ENCODE measurements at places on chromosomes 1 and 21. TPM values are rescaled to one million over a fixed set of nuclear protein-coding genes. Genes with fewer than 3 reads are reported as not detected.

DNA sequence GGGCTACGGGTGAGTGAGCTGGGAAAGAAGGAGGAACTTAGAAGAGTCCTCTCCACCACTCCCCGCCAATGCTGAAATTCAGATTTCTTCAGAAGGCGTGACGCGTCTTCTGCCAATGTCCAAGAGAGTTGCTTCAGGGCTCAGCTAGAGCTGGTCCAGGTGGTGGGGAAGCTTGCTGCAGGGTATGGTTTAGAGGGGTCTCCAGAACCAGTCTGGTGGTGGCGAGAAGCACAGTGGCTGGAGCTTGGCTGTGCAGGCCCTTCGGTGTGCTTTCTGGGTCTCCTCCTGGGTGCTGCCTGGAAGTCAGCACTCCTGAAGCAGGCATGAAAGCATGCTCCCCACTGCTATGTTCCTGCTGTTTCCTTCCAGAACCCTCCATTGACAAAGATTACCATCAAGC lies 387.2 kb downstream of the PTPRU start:
- no peak for DNase-seq
- H3K36me3 ChIP-seq, result peaks cover 4% of the 10 kb centered on the region
- no peak overlapping the region for H3K4me3 ChIP-seq

DNA sequence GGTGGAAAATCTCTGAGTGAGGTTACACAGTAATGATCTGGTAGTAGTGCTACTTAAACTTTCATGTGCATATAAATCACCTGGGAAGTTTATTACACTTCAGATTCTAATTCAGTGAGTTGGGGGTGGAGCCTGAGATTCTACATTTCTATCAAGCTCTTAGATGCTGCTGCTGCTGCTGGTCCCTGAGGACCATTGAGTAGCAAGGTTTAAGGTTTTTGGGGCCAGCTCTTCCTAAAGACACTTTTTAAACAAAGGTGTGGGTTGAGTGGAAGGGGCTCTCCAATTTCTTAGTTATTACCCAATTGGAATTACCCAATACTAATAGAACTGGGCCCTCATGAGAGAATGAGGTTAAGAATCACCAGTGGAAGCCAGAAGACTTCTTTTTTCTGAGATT lies 29.5 kb downstream of the KCNA3 start:
- no peak for DNase-seq
- no peaks in the 10 kb centered on the region for H3K36me3 ChIP-seq

DNA sequence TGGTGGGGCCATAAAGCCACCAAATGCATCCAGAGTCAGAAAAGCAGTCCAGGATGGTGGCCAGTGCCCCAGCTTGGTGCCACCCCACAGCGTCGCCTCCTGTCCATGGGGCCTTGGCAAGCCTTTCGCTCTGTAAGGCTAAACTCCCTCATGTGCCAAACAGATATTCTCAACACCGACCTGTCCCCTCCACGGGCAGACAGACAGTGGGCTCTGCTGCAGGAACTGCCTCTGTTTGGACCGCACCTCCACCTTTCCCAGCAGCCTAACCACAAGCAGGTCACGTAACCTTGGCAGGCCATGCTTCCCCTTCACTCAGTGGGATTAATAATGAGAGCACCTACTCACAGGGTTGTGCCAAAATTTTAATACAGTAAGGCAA lies 11.7 kb downstream of the RUNX1 start:
- H3K27me3 ChIP-seq, result no peaks in the 10 kb centered on the region
- H3K27ac ChIP-seq, result no peak overlapping the region
- no peak overlapping the region for H3K4me3 ChIP-seq
- peaks cover 16% of the 10 kb centered on the region for H3K4me1 ChIP-seq
- peaks cover 5% of the 10 kb centered on the region for H3K36me3 ChIP-seq

DNA sequence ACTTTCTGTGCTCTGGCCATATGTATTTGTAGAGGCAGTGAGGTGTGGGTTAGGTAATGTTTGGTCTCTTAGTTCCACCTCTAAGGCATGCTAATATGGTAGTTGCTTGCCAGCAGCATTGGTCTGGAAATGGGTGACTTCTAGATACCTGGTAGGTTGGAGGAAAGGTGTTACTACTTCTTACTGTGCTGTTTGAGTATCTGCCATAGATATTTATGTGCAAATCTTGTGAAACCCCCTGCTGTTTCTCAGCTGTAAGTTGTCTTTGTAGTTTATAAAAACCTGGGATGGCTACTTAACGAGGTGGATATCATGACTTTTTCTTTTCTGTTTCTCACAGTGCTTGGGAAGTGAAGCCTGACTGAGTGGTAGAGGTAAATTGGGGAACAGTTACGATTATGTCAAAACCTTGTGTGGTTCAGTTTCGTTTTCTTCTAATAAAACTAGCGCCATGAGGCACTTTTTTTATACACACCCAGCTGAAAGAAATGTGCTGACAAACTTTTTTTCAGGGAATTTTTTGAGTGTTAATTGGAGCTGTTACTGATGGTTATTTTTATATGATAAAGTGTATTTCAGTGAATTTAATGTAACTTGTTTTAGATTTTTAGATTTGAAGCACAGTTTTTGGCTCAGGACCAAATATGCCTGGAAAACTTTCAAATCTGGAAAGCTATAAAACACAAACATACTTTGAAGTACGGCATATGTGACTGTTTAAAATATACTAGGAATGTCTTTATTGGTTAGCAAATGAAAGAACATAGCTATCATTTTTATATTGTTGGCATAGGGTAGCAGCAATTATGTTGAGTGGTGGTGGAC lies 42.1 kb downstream of the CAMSAP2 start:
- H3K27me3 ChIP-seq, result peaks cover 3% of the 10 kb centered on the region
- peaks cover 4% of the 10 kb centered on the region for H3K36me3 ChIP-seq
- no peak for DNase-seq
- H3K4me3 ChIP-seq, result no peak overlapping the region
- peaks cover 4% of the 10 kb centered on the region for H3K4me1 ChIP-seq
- H3K27ac ChIP-seq, result no peak overlapping the region

- no peak overlapping the region for H3K27ac ChIP-seq
- peaks cover 2% of the 10 kb centered on the region for H3K4me1 ChIP-seq
- DNase-seq, result peak; percentile 67
- H3K4me3 ChIP-seq, result peak overlapping the region; percentile 96
- no peaks in the 10 kb centered on the region for H3K36me3 ChIP-seq
- peaks cover 9% of the 10 kb centered on the region for H3K27me3 ChIP-seq
Observed at GRCh38 chr21:29939104-29939923, 482 bp downstream of the GRIK1 start.

GSTM5 gene
- total RNA-seq, result 0.20 TPM

DNA sequence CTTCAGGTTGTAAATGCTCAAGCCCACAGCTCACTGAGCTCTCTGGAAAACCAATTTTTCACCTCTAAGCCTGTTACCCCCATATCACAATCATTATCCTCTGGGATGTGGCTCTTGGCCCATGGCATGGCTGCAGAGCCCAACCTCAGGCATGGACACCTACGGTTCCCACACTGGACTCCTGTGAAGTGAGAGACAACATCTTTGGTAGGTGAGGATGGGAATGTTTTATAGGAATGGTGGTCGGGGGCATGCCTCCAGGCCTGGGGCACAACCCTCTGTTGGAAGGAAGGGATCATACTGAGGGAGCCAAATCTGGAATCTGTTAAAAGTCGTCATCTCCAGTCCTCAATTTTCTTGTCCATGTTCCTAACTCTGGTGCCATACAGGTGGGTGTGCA lies 179.1 kb downstream of the FOXD2 start:
- peaks cover 6% of the 10 kb centered on the region for H3K27me3 ChIP-seq
- no peaks in the 10 kb centered on the region for H3K36me3 ChIP-seq
- H3K27ac ChIP-seq, result no peak overlapping the region
- H3K4me1 ChIP-seq, result no peaks in the 10 kb centered on the region

TMEM269 gene
- 0.32 TPM for total RNA-seq

DNA sequence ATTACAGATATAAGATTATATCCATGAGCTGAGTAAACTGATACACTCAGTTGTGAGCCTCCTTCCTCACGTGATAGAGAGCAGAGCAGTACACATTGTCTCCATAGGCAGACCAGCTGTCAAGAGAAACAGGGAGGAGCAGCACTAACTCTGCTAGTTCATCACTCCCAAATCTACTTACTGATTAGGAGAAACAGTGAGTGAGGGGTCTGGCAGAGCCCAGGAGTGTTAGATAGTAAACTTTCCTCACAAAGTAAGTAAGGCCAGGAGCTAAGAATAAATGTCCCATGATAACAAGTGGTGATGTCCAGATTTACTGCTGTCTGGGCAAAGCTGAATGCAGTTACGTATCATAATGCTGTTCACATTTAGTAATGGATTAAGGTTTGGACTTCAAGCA lies 168.6 kb upstream of the KCNK2 start:
- peaks cover 3% of the 10 kb centered on the region for H3K4me1 ChIP-seq
- H3K4me3 ChIP-seq, result no peak overlapping the region
- no peak overlapping the region for H3K27ac ChIP-seq

- DNase-seq, result peak; percentile 86
- peaks cover 20% of the 10 kb centered on the region for H3K36me3 ChIP-seq
- peaks cover 10% of the 10 kb centered on the region for H3K27me3 ChIP-seq
- peak overlapping the region; percentile 92 for H3K27ac ChIP-seq
- H3K4me1 ChIP-seq, result peaks cover 32% of the 10 kb centered on the region
- H3K4me3 ChIP-seq, result peak overlapping the region; percentile 81
Observed at GRCh38 chr21:37711836-37712568, 204.3 kb downstream of the KCNJ6 start.

MCOLN2 gene
- not detected for total RNA-seq

DNA sequence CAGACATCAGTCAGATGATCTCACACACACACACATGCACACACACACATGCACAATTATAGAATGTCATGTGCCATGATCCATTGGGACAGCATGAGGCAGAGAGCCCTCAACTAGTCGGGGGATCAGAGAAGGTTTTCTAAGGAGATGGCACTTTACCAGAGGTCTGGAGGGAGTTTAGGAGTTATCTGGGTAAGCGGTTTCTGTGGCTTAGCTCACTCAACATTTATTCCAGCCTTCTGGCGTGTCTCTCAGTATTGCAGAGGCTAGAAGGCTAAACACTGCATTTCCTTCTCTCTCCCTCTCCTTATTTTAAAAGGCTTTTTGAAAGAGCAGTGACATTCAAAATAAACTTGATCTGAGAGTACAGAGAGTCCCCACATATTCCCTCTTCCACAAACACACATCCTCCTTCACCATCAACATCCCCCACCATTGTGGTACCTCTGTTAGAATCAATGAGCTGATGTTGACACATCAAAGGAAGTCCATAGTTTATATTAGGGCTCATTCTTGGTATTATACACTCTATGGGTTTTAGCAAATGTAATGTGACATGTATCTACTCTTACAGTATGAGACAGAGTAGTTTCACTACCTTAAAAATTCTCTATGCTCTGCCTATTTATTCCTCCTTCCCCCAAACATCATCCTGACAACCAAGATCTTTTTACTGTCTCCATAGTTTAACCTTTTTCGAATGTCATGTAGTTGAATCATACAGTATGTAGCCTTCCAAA lies 9.0 kb upstream of the PLA2G2A start:
- no peak for DNase-seq
- H3K36me3 ChIP-seq, result no peaks in the 10 kb centered on the region
- no peak overlapping the region for H3K27ac ChIP-seq
- H3K4me3 ChIP-seq, result no peak overlapping the region
- H3K4me1 ChIP-seq, result peaks cover 25% of the 10 kb centered on the region

GRCh38 chr21:33024201-33025103 lies 1.3 kb upstream of the OLIG2 start:
- H3K27ac ChIP-seq, result peak overlapping the region; percentile 35
- DNase-seq, result no peak
- H3K4me3 ChIP-seq, result peak overlapping the region; percentile 92

GRCh38 chr1:164560556-164560955 lies 1.6 kb downstream of the PBX1 start:
- H3K4me1 ChIP-seq, result peaks cover 20% of the 10 kb centered on the region
- no peak for DNase-seq
- no peaks in the 10 kb centered on the region for H3K36me3 ChIP-seq

MAP1LC3C gene
- 0.49 TPM for total RNA-seq

OR14A2 gene
- not detected for total RNA-seq

OR2AK2 gene
- total RNA-seq, result 0.49 TPM

DNA sequence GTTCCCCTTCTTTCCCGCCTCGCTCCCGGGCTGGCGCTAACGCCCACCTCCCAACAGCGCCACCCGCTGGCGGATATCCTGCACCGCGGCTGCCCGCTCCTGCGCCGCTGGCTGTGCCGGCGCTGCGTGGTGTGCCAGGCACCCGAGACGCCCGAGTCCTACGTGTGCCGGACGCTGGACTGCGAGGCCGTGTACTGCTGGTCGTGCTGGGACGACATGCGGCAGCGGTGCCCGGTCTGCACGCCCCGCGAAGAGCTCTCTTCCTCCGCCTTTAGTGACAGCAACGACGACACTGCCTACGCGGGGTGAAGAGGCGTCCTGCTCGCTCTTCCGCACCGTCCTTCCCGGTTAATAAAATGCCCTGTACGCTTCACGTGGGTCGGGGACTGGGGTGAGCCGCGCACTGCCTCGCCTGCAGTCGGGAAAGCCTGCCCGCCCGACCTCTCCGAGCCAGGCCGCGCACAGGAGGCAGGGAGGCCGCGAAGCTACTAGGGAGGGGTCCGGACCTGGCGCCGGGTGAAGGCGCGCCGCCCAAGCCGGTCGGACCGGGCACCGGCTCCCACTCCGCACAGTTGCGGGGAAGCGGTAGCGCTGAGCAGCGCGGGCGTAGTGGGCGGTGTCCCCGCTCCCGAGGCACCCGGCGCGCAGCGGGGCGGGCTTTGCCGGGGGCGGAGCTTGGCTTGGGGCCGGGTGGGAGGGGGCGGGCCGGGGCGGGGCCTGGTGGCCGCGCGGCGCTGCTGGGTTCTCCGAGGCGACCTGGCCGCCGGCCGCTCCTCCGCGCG lies at the start of gene ADAM15:
TSS of gene ADAM15 (plus strand) at position 757 of the 782 bp plus-strand sequence. CDS start 71 bp downstream, outside the sequence.
- DNase-seq, result peak; percentile 95
- H3K4me3 ChIP-seq, result peak within 1 kb of the TSS; percentile 91
- peaks cover 12% of the 10 kb centered on the region for H3K4me1 ChIP-seq
- peaks cover 6% of the 10 kb centered on the region for H3K27me3 ChIP-seq
- no peaks in the 10 kb centered on the region for H3K36me3 ChIP-seq

DNA sequence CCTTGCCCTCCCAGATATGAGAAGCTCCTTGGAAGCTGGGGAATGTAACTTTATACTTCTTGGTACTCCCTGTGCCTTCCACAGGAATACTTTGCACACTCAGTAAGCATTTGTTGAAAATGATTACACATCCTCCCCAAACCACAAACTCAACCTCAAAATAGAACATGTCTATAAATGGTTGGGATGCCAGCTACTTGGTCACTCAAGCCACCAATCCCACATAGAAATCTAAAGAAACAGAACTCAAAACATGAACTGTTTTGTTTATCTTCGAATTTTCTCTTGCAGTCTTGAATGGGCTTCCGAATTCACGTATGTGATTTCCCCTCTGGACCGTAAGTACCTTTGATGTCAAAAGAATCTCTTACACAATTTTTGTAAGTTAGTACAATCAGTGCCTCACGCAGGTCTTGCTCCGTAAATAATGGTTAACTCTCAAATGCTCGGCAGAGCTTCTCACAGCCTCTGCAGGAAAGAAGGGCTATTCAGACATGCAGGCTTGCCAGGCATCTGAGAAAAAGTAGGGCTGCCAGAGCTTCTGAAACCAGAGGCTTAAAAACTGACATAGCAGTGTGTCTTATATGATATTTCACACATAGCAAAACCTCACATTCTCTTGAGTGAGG lies 26.9 kb downstream of the SORT1 start:
- peaks cover 9% of the 10 kb centered on the region for H3K4me1 ChIP-seq
- DNase-seq, result no peak
- no peaks in the 10 kb centered on the region for H3K27me3 ChIP-seq
